Fibroblast of pulmonary artery (primary cell): ENCODE measurements at places on chromosomes 7 and 10.

GRCh38 chr7:66779669-66780409, 39.3 kb downstream of the RABGEF1 start:
- peak; percentile 82 for DNase-seq

DNA sequence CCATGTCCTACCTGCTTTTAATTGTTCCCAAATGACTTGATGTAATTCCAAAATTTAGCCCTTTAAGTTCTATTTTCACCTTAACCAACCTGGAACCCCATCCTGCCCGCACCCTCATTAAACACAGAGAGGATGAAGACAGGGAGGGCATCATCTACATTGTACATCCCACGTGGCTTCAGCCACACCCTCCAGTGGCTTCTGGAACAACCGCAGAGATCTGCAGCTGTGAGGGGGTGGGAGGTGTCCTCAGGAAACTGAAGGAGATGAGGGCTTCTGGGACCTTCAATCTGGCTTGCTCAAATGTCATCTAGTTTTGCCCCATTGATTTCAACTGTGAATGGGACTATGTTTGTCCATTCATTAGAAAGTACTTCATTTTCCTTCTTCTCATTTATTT, 39.0 kb downstream of the AKR1B1 start:
- no peak for DNase-seq

- DNase-seq = no peak
Observed at GRCh38 chr7:44415047-44415446, 75.4 kb downstream of the NUDCD3 start.

GRCh38 chr10:78424723-78425122, 391.1 kb downstream of the RPS24 start:
- peak; percentile 27 for DNase-seq

DNA sequence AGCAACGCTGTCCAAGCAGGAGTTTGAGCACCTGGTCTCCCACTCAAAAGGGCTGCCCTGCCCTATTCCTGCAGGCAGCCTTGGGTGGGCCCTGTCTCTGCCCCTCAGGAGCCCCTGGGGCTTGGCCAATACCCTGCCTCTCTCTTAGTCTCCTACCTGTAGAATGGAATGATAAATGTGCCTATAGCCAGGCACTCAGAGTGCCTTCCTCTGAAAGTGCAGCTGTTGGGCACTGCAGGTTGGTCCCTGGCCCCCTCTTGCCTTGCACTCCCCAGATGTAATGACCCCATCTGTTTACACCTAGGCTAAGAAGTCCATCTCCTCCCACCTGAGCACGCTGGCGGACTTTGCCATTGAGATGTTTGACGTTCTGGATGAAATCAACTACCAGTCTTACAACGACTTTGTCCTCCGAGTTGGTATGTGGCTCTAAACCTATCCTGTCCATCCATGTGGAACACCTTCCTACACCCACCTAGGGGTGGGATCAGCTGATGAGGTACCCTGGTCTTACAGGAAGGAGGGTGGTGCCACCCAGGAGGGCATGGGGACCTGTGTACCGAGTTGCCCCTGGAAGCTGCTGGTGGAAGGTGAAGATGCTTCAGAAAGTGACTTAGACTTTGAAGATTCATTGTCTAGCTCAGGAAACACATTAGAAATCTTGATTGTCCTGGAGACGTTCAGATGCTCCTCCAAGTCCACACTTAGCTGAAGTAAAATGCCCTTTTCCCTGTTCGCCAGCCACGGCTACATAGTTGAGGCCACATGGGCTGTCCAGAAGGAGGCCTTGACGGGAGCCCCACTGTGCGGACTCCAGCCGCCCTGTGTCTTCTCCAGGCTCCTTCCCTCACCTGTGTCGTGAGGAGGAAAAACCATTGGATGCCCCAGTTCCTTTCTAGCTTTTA, 134.1 kb downstream of the ADCY1 start:
- DNase-seq = no peak

GRCh38 chr10:6667679-6668270, 87.7 kb upstream of the PRKCQ start:
- DNase-seq = peak; percentile 67

DNA sequence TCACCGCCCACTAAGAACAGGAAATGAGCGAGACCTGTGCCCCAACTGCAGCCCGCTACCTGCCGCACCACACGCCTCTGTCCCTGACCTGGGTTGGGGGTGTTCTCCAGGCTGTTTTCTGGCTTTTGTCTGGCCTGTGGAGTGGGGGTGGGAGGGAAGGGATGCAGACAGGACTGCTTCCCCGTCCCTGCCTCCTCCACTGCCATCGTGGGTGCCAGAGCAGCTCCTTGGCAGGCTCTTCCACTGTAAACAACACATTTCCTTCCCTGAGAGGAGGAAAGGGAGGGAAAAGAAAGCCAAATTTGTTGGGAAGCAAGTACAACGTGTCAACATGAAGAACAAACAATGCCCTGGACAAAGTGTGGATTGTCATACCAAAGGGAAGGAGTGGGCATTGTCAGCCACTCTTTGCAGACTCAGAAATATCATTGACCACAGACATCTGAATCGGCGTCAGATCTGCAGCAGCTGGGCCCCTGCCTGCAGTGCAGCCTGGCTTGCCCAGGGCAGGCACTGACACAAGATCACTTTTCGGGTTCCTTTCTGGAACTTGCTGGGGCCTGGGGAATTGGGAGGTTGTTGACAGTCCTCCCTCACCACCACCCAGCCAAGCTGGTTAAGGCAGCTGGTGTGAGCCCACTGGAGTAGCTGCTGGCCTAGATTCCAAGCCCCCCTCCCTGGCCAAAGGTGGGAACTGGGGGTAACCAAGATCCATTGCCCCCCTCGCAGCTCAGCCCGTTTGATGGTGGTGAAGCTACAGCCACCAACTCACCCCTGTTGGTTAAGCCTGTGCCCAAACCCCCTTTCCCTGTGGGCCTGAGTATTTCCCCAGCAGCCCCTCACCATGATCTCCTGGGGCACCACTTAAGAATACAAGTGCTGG, 22.6 kb upstream of the TRIM8 start:
- no peak for DNase-seq

- no peak for DNase-seq
Observed at GRCh38 chr10:78815702-78816334, 252.9 kb upstream of the ZMIZ1 start.

GRCh38 chr7:81492240-81492639, 277.6 kb downstream of the HGF start:
- no peak for DNase-seq

DNA sequence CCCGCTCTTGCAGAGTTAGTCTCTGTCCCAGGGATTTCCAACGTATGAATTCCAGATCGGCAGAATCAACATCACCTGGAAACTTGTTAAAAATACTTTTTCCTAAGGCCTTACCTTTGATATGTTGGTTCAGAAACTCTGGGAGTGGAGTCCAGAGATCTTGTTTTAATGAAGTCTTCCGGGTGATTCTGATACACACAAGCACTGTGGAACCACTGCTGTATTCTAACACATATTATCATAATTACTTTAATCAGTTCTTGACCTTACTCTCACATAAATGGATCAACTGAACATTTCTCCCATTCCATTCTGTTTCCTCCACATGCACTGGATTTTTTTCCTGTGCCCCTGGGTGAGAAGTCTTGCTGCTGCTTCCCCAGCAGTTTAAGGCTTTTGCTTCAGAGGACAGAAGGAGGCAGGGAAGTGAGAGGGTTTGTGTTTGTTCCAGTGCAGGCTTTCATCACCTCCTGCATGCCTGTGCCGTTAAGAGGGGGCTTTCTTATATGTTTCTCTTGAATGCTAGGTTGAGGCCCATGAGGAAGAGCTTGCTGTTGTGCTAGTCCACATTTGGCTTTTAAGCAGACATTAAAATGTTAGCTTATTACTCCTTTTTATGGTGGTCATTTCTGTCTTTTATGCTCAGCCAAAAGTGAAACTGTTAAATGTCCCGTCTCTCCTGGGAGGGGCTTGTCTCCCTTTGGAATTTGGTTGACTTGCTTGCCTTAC, 32.4 kb downstream of the CCSER2 start:
- DNase-seq = peak; percentile 38

- DNase-seq = no peak
Observed at GRCh38 chr10:43267811-43268210, 946 bp upstream of the RASGEF1A start.

DNA sequence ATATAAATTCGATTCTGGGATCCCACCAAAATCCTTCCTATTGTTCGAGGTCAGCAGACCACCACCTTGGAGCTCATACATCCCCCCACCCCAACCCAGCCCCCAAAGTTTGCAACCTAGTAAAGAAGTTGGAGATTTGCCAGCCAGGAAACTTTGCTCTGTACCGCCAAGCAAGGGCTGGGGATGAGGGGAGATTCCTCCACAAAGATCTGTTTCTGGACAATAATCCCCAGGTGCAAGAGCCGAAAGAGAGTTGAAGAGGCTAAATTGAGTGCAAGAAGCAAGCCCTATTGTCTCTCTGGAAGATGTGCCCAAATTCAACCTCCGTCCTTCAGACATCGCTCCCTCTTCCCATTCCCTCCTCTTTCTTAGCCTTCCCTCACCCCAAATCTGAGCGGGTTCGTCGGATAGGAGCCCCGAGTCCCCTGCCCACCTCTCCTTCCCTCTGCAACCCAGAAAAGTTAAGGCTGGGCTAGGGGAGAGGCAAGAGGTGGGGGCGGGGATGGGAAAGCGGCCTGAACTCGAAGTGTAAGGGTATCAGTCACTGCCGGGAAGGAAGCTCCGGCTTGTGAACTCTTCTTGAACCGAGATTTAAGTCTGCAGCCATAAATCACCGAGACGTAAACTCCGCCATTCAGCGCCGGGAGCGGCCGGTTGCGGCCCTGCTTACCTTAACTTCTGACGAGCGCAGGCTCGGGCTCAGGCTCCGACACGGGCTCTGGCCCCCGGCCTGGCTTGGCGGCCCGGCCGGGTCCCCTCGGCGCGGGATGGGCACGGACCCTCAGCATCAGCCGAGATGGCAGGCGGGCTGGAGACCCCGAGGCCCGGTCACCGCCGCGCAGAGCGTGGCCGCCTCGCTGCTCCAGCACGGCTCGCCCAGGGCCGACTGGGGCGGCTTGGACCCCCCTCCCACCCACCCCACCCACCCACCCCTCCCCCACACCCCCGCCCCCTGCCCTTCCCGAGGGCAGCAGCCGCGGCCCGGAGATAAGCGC, 10.8 kb upstream of the HOXA2 start:
- peak; percentile 61 for DNase-seq

DNA sequence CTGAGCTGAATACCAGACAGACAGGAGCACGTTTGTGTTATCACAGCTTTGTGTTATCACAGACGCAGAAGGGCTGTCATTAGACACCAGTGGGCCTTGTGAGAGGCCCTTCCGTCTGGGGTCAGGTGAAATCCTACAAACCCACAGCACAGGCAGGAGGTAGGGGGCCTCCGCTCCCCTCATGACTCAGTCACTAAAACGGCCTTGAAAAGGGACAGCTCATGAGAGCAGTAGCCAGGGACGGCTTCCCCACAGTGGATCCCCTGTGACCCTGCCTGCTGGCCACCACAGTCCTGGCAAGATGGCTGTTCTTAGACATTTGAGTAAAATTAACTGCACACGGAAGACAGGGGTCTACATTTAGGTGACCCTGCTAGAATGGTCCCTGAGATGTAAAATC, 215.8 kb upstream of the PPP2R2D start:
- DNase-seq = no peak

DNA sequence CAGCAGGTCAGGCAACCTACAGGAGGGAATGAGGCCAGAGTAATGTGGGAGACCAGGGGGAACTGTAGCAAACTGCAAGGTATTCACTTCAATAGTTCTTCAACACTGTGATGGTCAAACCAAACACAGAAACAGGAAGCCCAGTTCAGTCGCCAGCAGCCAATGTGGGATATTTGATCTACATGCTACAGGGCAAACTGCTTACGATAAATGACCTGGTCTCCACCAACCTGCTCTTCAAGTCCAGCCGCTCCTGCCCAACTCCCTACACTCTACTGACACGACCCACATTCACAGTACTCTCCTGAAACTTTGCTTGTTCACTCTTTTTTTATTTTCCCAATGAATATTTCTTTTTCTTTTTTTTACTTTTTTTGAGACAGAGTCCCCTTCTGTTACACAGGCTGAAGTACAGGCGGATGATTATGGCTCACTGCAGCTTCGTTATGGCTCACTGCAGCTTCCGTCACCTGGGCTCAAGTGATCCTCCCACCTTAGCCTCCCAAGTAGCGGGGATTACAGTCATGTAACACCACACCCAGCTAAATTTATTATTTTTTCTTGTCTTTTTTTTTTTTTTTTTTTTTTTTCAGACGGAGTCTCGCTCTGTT, 42.1 kb downstream of the MDH2 start:
- no peak for DNase-seq

GRCh38 chr7:1839701-1840100, 169.6 kb downstream of the ELFN1 start:
- no peak for DNase-seq
